ENCODE measurements at places on chromosomes 6 and 20.

DNA sequence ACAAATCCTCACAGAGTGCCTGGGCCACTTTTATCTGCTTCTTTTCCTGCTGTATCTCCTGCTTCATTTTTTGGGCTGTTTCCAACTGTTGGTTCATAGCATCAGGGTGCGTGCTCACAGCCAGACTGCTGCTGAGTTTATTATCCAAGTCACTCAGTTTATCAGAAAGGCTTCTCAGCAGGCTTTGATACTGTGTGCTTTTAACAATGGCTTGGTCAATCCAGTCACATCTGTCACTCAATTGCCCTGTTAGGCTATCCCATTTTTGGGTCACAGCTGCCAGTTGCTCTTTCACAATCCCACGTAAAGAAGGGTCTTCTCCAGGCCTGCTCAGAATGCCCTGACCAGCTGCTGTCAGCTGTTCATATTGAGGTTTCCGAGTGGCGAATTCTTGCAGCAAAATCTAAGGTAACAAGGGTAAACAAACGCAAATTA, 87.2 kb downstream of the DST start:
- no peak for DNase-seq

- no peak for DNase-seq
Observed at GRCh38 chr6:33168284-33168601, 24.0 kb downstream of the COL11A2 start.

- no peak for DNase-seq
Observed at GRCh38 chr20:21433329-21433890, 36.1 kb upstream of the NKX2-4 start.

DNA sequence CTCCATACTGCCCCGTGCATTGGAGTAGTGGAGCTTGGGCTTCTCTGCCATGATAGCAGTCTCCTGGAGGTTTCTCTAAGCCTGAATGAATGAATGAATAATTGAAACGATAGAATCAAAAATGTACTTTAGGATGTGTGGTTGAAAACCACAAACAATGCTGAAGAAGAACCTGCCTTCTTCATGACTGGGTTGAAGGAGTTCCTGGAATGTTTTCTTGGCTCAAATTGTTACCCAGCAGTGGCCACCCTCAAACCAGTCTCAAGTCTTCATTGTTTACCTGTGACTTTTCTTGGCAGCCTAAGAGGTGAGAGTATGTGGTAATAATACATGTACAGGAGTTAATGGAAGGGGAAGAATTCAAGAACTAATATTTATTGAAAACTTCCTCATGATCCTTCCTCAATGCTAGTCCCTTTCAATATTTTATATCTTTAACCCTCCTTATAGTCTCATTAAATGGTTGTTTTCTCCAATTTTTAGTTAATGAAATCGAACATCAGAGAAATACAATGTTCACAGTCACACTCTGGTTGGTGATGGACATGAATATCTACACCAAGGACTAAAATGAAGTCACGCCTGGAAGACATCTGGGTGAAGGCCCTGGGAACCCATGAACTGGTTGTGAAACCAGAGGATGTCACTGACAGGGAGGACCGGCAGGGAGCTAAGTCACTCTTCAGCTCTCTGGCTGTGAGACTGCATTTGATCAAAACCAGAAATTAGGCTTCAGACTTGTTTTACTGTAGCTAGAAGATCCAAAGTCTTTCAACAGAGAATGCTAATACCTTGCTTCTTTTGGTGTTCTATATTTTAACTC, at the start of gene GSTA5:
GSTA5 (minus strand) TSS at position 51 of the 823 bp plus-strand sequence.
- no peak for DNase-seq

GRCh38 chr6:154297721-154298120, 58.9 kb downstream of the IPCEF1 start:
- no peak for DNase-seq

GRCh38 chr20:41055679-41056078, 27.1 kb downstream of the TOP1 start:
- DNase-seq: no peak

DNA sequence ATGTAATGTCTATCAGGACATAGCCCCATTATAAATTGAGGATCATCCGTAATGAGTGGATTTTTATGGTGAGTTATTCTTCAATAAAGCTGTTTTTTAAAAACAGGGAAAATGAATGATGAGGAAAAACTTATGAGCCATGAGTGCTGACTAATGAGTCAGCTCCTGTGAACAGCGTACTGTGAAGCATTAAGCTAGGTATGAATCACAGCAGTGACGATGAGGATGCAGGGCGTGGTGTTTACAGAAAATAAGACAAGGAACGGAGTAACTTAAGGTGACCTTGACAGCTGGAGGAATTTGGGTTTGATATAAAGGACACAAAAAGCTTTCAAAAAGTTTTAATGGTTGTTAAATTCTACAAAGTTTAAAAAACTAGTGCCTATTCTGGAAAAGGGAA, 96.3 kb downstream of the FOXF2 start:
- no peak for DNase-seq

- DNase-seq: no peak
Observed at GRCh38 chr6:78489874-78490273, 377.5 kb upstream of the IRAK1BP1 start.

- no peak for DNase-seq
Observed at GRCh38 chr6:163319609-163320366, 94.7 kb upstream of the QKI start.

- DNase-seq: no peak
Observed at GRCh38 chr6:36246506-36247268, 23.2 kb upstream of the PNPLA1 start.

DNA sequence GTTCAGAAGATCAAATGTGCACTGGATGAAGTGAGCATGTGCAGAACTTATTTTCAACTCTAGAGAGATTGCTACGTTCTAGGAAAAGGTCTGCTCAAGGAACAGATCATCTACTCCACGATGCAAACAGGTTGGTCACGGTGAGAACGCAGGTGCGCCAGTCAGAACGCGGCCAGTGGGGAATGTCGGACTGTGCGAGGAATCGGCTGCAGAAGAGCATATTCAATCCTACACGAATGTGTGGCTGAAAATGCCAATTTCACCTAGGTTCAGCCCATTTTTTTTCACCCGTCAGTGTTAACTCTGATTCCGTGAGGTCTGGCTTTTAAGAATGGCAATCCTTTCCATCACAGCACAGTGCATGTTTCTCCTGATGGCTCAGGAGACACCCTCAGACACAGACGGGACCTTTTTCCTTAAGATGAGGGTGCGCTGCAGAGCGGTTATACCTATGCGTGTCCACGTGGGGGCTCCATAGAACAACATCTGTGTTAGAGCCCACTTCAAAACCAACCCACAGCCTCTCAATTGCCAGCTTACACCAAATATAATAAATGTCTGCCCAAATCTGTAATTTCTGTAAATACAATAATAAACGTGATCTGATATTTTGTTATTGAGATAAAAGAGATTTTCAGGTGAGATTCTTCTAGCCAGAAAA, 250.4 kb downstream of the FOXA2 start:
- DNase-seq: no peak

GRCh38 chr6:149336609-149336928, 19.1 kb downstream of the TAB2 start:
- DNase-seq: no peak

GRCh38 chr20:1171461-1172093, 13.2 kb downstream of the TMEM74B start:
- DNase-seq: no peak

- no peak for DNase-seq
Observed at GRCh38 chr6:158405933-158406332, 93.7 kb downstream of the TULP4 start.

DNA sequence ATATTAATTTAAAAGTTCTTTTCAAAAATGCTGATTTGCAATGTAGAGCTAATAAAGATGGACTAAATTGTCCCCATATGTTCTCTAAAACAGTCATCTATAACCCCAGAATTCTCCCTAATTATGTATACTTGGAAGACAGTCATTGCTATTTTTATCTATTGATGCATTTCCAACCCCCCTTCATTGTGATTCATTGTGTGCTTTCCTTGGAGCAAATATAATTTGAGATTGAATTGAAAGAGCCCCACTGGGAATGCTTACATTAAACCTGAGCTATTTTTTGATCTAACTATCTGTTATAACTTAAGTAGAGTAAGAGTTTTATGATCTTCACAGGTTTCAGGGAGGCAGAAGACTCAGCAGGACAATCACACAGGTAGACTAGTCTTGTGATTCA, 73.7 kb upstream of the PTCHD4 start:
- DNase-seq: no peak

- no peak for DNase-seq
Observed at GRCh38 chr6:152368751-152369624, 268.2 kb downstream of the SYNE1 start.

- DNase-seq: no peak
Observed at GRCh38 chr20:10763112-10763511, 89.3 kb upstream of the JAG1 start.

GRCh38 chr20:41228858-41229257, 88.7 kb downstream of the ZHX3 start:
- DNase-seq: no peak

- no peak for DNase-seq
Observed at GRCh38 chr6:49563006-49563886, 12.8 kb downstream of the C6orf141 start.

- no peak for DNase-seq
Observed at GRCh38 chr6:24520929-24521546, 26.3 kb downstream of the ALDH5A1 start.

- no peak for DNase-seq
Observed at GRCh38 chr6:119587537-119587936, 238.0 kb upstream of the MAN1A1 start.

DNA sequence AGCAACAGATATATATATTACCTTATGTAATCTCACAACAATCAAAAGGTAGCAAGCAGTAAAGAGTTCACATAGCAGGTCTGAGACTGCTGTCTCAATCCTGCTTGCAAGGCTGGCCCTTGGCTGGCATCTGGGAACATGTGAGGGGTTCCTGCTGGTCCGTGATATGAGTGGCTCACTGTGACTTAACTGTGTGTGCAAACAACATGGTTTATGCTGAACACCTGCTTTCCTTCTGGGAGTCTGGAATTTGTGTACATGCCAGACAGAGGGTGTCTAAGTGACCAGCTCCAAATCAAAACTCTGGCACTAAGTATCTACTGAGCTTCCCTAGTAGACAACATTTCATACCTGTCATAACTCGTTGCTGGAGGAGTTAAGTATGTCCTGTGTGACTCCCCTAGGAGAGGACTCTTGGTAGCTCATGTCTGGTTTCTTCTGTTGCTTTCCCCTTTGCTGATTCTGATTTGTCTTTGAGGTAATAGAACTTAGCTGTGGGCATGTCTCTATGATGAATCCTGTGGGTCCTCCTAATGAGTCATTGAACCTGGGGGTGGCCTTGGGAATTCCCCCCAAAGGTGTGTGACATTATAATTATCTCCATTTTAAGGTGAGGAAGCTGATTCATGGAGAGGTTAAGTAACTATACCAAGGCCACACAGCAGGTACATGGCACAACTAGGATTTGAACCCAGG, 131.6 kb upstream of the NEDD9 start:
- no peak for DNase-seq

DNA sequence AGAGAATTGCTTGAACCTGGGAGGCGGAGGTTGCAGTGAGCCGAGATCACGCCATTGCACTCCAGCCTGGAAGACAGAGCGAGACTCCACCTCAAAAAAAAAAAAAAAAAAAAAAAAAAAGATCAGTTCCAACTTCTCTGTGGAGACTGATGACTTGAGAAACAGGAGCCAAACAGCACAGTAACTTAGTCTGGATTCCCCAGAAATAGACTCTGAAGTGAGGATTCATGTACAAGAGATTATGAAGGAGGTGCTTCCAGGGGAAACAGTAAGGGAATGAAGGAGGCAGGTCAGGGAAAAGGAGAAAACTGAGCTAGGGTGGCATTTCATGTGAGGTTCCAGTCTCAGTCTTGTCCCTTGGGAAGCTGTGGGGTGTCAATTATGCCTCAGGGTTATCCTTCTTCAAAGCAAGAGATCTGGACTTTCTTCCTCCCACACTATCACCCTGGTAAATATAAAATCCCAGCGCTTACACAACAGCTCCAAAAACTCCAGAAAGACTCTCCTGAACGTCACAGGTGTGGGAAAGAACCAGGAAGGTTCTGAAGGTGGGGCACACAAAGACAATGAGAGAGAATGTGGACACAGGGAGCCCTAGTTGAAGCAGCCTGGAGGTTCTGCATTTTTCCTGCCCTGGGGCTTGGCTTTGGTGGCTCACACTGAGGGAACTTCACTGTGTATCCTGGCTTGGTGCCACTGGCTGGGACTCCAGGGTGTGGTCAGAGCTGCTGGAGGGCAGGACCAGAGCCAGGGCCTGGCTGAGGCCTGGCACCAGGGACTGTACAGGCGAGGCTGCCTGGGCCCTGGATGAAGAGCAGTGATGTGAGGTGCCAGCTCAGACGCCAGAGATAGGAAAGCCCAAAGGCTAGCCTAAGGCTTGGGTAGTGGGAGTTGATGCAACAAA, 46.8 kb downstream of the PCNA start:
- peak; percentile 92 for DNase-seq

DNA sequence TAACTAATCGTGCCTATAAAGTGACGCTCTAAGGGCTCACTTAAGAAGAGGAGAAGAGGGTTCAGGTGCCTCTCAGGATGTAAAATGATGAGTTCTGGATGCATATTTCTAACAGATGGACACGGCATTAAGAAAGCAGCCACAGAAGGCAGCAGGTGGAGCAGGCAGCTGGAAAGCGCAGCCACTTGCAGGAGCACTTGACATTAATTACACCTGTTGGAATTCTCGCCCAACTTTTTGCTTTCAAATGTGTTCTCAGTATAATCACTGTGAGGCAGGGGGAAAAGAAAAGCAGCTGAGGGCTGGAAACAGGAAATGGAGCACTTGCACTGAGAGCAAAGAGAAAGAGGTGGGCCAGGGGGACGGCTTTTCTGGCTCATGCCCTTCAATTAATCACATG, 164.2 kb downstream of the NKAIN2 start:
- DNase-seq: no peak

GRCh38 chr6:107574856-107575255, 84.9 kb downstream of the SOBP start:
- no peak for DNase-seq

- no peak for DNase-seq
Observed at GRCh38 chr6:26445934-26446667, 5.8 kb downstream of the BTN3A3 start.

DNA sequence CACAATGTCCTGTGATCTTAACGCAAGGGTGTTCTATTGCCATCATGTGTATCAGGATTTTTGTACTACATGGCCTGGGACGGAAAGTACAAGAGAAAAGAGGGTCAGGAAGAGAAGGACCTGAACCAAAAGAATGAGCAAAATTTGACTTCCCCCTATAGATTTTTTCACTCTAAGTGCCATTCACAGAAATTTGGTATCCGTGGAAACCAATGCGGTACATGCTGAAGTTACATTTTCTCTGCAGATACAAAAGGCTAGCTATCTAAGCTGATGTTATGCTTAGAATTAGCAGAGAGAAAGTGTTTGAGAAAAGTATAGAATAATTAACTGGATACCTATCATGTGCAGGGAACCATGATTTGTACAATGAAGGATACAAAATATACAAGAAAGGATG, 12.4 kb upstream of the PDE7B start:
- DNase-seq: no peak

GRCh38 chr20:60104993-60105803, 147.0 kb downstream of the CDH26 start:
- DNase-seq: no peak

- DNase-seq: no peak
Observed at GRCh38 chr6:129672881-129673631, 36.9 kb downstream of the ARHGAP18 start.

- DNase-seq: no peak
Observed at GRCh38 chr6:128259730-128260685, 260.4 kb downstream of the PTPRK start.

Measured in cardiac septum (tissue), 1 donor.